ENCODE measurements at places on chromosomes 16 and 17.

- DNase-seq, result no peak
These were observed 251.7 kb upstream of the CACNG5 start for GRCh38 chr17:66583112-66583748.

- DNase-seq, result no peak
These were observed 44.4 kb downstream of the IRX3 start for GRCh38 chr16:54242199-54242598.

GRCh38 chr16:67673712-67674580, 7.3 kb downstream of the C16orf86 start:
- no peak for DNase-seq

GRCh38 chr17:40884708-40885512, at the start of gene KRT20:
Gene KRT20 (minus strand): TSS chr17:40885242. CDS start chr17:40885185, 57 bp downstream.
- DNase-seq, result no peak

- no peak for DNase-seq
These were observed 11.6 kb downstream of the FBXL19 start for GRCh38 chr16:30934827-30935557.

GRCh38 chr17:52419229-52419641, 260.7 kb upstream of the CA10 start:
- no peak for DNase-seq

- no peak for DNase-seq
These were observed 18.1 kb downstream of the ATMIN start for GRCh38 chr16:81053761-81054160.

DNA sequence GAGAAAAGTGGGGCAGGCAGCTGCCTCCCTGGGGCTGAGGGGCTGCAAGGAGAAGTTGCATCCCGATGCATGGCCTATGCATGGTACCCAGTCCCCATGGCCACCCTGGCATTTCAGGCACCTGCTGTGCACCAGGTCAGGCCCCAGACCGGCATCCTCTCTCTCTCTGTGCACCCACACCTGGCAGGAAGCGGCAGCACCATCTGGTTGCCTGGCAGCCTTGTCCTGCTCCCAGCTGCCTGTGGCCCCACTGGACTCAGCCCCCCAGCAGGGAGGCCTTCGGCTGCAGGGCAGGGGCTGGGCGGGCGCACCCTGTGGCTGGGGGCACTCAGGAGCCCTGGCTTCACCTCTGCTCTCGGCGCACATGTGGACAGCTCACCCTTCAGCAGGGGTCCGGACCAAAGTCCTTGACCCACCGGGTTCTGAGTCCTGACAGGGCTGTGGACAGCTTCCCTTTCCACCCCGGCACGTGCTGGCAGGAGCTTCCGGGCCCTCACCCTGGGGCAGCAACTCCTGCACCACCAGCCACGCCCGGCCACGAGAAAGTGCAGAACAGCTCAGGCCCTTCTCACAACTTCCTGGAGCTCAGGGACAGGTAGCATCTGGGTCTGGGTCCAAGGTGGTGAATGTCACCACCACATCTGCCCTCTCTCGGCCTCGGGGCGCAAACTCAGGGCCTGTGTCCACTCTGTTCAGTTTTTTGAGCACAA, 36.7 kb downstream of the CTU2 start:
- DNase-seq, result no peak

DNA sequence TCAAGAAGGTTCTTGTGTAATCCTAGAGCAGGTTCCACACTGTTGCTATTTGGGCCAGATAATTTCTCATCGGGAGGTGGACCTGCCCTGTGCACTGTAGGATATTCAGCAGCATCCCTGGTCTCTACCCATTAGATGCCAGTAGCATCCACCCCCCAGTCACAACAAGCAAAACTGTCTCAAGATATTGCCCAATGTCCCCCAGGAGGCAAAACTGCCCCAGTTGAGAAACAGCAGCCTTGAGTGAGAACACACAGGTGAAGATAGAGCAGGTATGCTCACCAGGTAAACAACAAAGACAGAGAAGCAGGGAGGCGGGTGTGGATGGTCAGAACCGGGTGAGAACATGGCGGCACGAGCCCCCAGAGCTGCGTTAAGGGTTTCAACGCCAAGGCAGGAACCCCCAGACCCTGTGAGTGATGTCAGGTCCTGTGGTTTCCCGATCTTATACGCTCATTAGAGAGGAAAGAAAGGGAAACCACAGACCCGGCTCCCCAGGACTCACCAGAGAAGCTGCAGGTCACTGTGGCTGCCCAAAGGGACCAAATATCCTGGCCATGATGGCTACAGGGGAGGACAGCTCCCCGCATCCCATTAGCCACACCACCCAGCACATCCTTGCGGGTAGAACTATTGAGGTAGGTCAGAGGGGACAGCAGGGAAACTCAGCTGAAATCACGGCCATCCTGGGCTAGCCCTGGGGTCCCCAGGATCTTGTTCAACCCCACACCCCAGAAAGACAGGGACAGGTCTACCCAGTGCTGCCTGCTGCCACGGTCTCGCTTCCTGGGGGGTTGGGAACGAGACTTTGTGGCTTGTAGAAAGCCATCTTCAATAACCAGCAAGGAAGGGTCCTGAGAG, 21.2 kb downstream of the CDC42EP4 start:
- DNase-seq, result no peak

GRCh38 chr17:18862011-18862410, 4.1 kb downstream of the PRPSAP2 start:
- DNase-seq, result no peak

GRCh38 chr17:8557176-8557806, 73.2 kb downstream of the MYH10 start:
- DNase-seq, result no peak

GRCh38 chr17:55446581-55447205, 25.1 kb upstream of the MMD start:
- DNase-seq, result no peak

GRCh38 chr17:32828822-32829221, 48.1 kb downstream of the MYO1D start:
- DNase-seq, result no peak
